ENCODE measurements at places on chromosomes 3 and 15. TPM values are rescaled to one million over a fixed set of nuclear protein-coding genes. Genes with fewer than 3 reads are reported as not detected.
A peak's percentile ranks its signal among the peaks of the same experiment; 100 is the strongest.

The PLAAT1 gene
- polyA plus RNA-seq = 0.43 TPM

The SLC24A5 gene
- polyA plus RNA-seq = not detected

- DNase-seq = no peak
Observed at GRCh38 chr3:56844536-56844935, 42.8 kb upstream of the ARHGEF3 start.

GRCh38 chr15:22237891-22238275, 157.6 kb downstream of the OR4M2 start:
- no peak for DNase-seq

GRCh38 chr3:117843356-117843755, 1133.8 kb downstream of the TUSC7 start:
- no peak for DNase-seq

DNA sequence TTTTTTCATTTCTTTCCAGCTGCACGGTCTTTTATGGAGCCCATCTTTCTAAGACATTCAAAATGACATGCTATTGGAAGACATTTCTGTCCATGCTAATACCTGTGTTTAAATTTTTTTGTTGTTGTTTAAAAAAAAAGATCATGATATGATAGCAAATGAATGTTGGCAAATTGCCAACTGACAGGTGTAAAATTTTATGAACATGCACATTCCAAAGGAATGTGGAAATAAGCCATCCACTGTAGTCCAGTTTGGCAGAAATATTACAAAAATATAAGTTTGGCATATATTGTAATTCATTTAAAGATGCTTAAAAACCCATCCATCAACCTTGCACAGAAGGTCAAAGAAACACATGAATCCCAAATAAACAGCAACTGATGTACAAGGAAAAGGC, 75.6 kb upstream of the WNT5A start:
- DNase-seq = no peak

GRCh38 chr15:63133786-63134185, 12.1 kb downstream of the LACTB start:
- peak; percentile 77 for DNase-seq

DNA sequence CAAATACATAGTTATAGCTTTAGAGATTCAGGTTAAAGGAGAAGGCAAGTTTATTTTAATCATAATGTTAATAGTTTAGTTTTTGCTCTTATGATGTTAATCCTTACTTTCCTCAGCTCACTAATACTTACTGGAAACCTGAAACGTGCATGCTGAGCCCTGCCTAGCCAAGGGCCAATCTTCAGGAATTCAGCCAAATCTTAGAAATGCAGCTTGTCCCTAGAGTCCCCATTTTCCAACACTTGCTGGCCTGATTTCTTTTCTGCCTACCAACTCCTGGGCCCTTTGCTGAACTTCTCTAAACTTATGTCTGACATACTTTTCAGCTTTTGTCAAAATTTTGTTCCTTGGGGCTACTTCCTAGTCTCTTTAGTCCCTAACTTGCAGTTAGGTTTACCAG, 22.8 kb downstream of the BCHE start:
- DNase-seq = no peak
